Stomach (tissue), 19 donors: ENCODE measurements at places on chromosomes 1 and 21. TPM values are rescaled to one million over a fixed set of nuclear protein-coding genes. Genes with fewer than 3 reads are reported as not detected.

DNA sequence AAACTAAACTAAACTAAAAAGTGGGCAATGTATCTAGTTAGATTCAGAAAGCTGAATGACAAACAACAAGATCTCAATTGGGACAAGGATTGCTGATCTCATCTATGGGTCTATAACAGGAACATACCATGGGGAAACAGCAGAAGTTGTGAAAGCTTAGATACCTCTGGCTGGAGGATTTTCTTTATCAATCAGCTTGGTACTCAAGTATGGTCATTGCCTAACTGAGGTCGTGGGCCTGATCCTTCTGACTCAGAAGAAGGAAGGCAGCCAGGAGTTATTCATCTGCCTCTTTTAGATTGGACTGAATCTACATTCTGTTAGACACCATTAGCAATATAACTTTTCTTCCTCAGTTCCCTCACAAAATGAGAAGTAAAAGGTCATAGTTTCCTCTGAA, 39.7 kb downstream of the DNTTIP2 start:
- no peak for DNase-seq
- H3K27ac ChIP-seq: no peak overlapping the region

- no peaks in the 10 kb centered on the region for H3K27me3 ChIP-seq
- DNase-seq: no peak
- peaks cover 56% of the 10 kb centered on the region for H3K36me3 ChIP-seq
- H3K27ac ChIP-seq: no peak overlapping the region
- no peak overlapping the region for H3K4me3 ChIP-seq
These were observed 7.3 kb downstream of the GLMN start for GRCh38 chr1:92291372-92291999.

- H3K36me3 ChIP-seq: peaks cover 37% of the 10 kb centered on the region
- DNase-seq: peak; percentile 31
- no peak overlapping the region for H3K4me3 ChIP-seq
- peaks cover 43% of the 10 kb centered on the region for H3K4me1 ChIP-seq
- no peaks in the 10 kb centered on the region for H3K27me3 ChIP-seq
These were observed 4.2 kb downstream of the FABP3 start for GRCh38 chr1:31368611-31369107.

- peak; percentile 70 for DNase-seq
- H3K36me3 ChIP-seq: no peaks in the 10 kb centered on the region
- H3K4me3 ChIP-seq: no peak overlapping the region
- H3K27me3 ChIP-seq: no peaks in the 10 kb centered on the region
- peaks cover 6% of the 10 kb centered on the region for H3K4me1 ChIP-seq
These were observed 18.1 kb upstream of the SLC26A9 start for GRCh38 chr1:205961405-205961804.

DNA sequence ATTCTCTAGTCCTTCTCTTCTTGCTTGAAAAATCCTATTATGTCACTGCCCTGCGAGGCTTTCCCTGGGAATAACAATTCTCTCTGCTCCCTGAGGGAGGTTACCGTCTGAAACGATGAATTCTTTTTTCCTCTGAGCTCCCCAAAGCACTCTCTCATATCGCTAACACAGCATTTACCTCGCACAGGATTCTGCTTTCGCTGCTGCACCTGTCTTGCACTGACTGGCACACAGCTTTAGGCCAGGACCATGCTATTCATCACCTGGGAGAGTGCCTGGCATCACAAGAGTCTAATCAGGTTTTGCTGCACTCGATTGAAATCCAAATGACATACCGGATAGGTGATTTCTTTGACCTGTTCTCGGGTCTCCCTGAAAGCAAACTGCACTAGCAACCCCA, 52.8 kb upstream of the GNG4 start:
- no peak overlapping the region for H3K27ac ChIP-seq
- no peak for DNase-seq
- no peaks in the 10 kb centered on the region for H3K27me3 ChIP-seq
- no peaks in the 10 kb centered on the region for H3K4me1 ChIP-seq

GRCh38 chr1:227449741-227450441, 113.5 kb upstream of the ZNF678 start:
- H3K4me3 ChIP-seq: no peak overlapping the region
- no peaks in the 10 kb centered on the region for H3K36me3 ChIP-seq
- H3K4me1 ChIP-seq: no peaks in the 10 kb centered on the region
- no peak overlapping the region for H3K27ac ChIP-seq

- H3K4me1 ChIP-seq: no peaks in the 10 kb centered on the region
- H3K27me3 ChIP-seq: no peaks in the 10 kb centered on the region
- DNase-seq: no peak
- H3K27ac ChIP-seq: no peak overlapping the region
These were observed 147.6 kb downstream of the DYRK1A start for GRCh38 chr21:37514038-37514667.

DNA sequence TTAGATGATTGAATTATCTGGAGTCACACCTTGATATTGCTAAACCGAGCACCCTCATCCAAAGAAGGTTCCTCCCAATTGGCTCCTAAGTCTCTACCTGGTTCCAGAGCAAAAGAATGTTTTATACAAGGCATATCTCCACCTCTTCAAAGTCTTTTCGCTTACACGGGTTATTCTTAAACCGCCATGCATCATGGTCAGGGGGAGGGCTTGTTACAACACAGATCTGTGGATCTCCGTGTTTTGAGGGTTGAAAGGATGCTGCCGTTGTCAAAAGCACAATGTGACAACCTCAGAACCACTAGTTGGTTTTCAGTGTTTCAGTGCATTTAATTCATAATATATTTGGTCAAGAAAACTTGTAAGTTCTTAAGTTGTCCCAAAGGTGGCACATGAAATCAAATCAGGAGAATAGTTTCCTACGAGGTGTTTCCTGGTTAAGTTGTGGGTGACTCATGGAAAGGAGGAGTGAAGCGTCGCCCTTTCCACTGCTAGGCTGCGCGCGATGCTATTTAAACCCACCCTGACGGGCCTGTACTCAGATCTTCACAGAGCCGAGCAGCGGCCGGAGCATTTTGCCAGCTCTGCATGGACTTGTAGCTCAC, 1531.6 kb upstream of the TPTE start:
- H3K4me1 ChIP-seq: no peaks in the 10 kb centered on the region
- no peak for DNase-seq
- no peaks in the 10 kb centered on the region for H3K36me3 ChIP-seq
- no peaks in the 10 kb centered on the region for H3K27me3 ChIP-seq
- H3K4me3 ChIP-seq: no peak overlapping the region

GRCh38 chr21:17699524-17700189, 87.0 kb upstream of the BTG3 start:
- H3K27me3 ChIP-seq: no peaks in the 10 kb centered on the region
- H3K4me3 ChIP-seq: no peak overlapping the region
- no peak overlapping the region for H3K27ac ChIP-seq
- H3K36me3 ChIP-seq: no peaks in the 10 kb centered on the region
- H3K4me1 ChIP-seq: no peaks in the 10 kb centered on the region
- no peak for DNase-seq

GRCh38 chr1:6496365-6496721, 4.9 kb upstream of the PLEKHG5 start:
- no peak overlapping the region for H3K27ac ChIP-seq
- peaks cover 7% of the 10 kb centered on the region for H3K27me3 ChIP-seq
- H3K36me3 ChIP-seq: no peaks in the 10 kb centered on the region
- peak overlapping the region; percentile 59 for H3K4me3 ChIP-seq
- DNase-seq: no peak

DNA sequence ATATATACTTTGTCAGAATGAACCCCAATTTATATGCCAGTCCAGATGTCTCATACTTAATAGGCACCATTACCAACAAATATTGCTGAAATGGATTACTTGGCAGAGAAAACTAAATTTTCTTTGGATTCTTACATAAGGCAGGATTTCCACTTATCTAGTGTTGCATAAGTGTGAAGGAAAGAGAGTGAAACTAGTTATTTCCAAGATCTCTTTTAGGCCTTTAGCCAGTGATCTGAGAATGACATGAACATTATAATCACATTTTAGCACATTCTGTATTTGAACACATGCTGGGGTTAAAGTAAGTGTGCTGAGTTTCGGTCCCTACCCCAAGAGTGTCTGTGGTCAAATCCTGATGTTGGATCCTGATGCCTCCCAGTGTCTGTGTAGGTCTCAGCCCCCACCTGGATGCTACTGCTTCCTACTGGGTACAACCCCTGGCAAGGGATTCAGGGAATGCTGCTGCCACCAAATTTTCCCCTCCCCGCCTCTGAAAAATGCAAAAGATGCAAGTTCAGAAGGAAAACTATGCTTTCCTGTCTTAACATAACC, 11.2 kb downstream of the DDAH1 start:
- peaks cover 43% of the 10 kb centered on the region for H3K4me1 ChIP-seq
- no peaks in the 10 kb centered on the region for H3K27me3 ChIP-seq
- H3K27ac ChIP-seq: peak overlapping the region; percentile 47
- no peaks in the 10 kb centered on the region for H3K36me3 ChIP-seq
- DNase-seq: no peak
- no peak overlapping the region for H3K4me3 ChIP-seq

DNA sequence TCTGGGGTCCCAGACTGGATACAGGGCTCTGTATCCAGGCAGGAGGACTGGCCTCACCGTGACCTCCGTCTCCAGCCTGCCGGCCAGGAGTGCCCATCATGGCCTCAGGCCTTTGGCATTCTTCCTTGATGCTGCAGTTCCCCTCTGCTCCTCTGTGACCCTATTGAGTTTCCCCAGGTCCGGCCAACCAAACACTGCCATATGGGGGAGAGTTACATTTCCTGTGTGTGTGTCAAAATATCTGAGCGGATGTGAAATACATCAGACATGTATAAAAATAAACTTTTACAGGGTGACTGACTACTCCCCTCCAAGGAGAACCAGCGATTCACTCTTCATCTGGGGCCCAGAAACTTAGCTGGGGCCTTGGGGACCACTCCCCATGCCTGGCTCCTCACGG, 10.2 kb upstream of the UBL4B start:
- H3K27ac ChIP-seq: no peak overlapping the region
- no peaks in the 10 kb centered on the region for H3K36me3 ChIP-seq
- no peaks in the 10 kb centered on the region for H3K4me1 ChIP-seq

GRCh38 chr1:22141554-22142314, 1.2 kb downstream of the WNT4 start:
- H3K27ac ChIP-seq: peak overlapping the region; percentile 63
- H3K36me3 ChIP-seq: no peaks in the 10 kb centered on the region
- DNase-seq: peak; percentile 51
- peaks cover 14% of the 10 kb centered on the region for H3K4me1 ChIP-seq

DNA sequence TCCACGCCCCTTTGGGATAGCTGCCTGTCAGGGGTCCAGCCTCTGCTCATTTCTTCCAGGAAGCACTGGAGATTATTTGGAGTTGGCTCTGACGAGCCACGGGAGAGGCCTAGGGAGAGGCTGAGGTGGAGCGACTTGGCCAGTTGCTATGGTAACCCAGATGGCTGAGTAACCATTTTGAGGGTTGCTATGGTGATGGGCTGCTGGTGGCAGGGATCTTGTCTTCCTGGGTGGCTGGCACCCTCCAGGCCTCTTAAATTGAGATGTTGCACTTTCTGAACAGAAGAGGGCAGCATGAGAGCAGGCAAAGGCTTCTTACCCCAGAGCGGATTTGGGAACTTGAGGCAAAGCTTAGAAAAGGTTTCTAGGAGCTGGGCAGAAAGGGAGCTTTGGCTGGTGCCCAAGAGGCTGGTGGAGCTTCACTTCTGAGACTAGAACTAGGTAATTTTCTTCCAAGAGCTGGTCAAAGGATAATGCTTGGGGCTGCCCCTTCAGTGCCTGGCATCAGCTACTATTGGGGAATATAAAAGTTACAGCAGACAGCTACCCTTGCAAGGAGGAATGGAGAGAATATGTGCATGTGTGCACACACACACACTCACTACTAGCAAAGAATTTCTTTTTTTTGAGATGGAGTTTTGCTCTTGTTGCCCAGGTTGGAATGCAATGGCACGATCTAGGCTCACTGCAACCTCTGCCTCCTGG, 72.5 kb downstream of the NDUFS5 start:
- no peaks in the 10 kb centered on the region for H3K36me3 ChIP-seq
- peak; percentile 64 for DNase-seq
- no peak overlapping the region for H3K4me3 ChIP-seq
- no peaks in the 10 kb centered on the region for H3K27me3 ChIP-seq
- H3K27ac ChIP-seq: no peak overlapping the region

- peak overlapping the region; percentile 91 for H3K27ac ChIP-seq
- peaks cover 14% of the 10 kb centered on the region for H3K4me1 ChIP-seq
- peak overlapping the region; percentile 77 for H3K4me3 ChIP-seq
These were observed 1.0 kb upstream of the NIBAN1 start for GRCh38 chr1:184975208-184975870.

DNA sequence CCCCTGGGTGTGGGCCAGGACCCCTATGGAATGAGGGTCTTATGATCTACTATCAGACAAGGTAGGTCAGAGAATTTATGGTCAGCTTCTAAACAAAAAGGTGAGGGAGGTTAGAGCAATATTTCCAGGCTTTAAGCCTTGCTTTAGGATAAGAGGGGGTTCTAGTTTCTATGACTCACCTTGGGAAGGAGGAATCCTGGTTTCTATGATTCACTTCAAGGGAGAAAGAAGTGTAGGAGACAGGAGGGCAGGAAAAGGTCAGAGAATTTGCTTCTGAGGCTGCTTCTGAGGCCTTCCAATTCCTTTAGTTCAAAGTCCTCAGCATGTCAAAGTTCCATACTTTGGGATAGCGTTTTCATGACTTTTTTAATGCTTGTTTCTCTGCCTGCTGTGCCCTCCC, 35.2 kb downstream of the RGL1 start:
- no peak for DNase-seq
- no peak overlapping the region for H3K27ac ChIP-seq
- no peaks in the 10 kb centered on the region for H3K36me3 ChIP-seq
- no peaks in the 10 kb centered on the region for H3K27me3 ChIP-seq
- no peak overlapping the region for H3K4me3 ChIP-seq

GRCh38 chr21:42234464-42235241, 15.7 kb downstream of the ABCG1 start:
- no peaks in the 10 kb centered on the region for H3K36me3 ChIP-seq
- H3K4me3 ChIP-seq: peak overlapping the region; percentile 57
- no peaks in the 10 kb centered on the region for H3K27me3 ChIP-seq
- H3K27ac ChIP-seq: peak overlapping the region; percentile 83

- no peaks in the 10 kb centered on the region for H3K27me3 ChIP-seq
- peak; percentile 74 for DNase-seq
- no peak overlapping the region for H3K4me3 ChIP-seq
- H3K4me1 ChIP-seq: no peaks in the 10 kb centered on the region
- H3K27ac ChIP-seq: no peak overlapping the region
These were observed 30.0 kb downstream of the ZMYM4 start for GRCh38 chr1:35298464-35298863.

TMEM79 gene
- not detected for total RNA-seq

PTCH2 gene
- total RNA-seq: 2.3 TPM

KIF17 gene
- not detected for total RNA-seq

DIO1 gene
- total RNA-seq: not detected

LRRC7 gene
- total RNA-seq: 0.45 TPM

E2F2 gene
- 27.8 TPM for total RNA-seq

GJA4 gene
- 1.7 TPM for total RNA-seq
